Daoy (cell line): ENCODE measurements at places on chromosomes 3 and 15. TPM values are rescaled to one million over a fixed set of nuclear protein-coding genes. Genes with fewer than 3 reads are reported as not detected.

RTP3 gene
- not detected in 2 replicates for total RNA-seq

DUSP7 gene
- total RNA-seq, result 14.2 TPM in 2 replicates

DNA sequence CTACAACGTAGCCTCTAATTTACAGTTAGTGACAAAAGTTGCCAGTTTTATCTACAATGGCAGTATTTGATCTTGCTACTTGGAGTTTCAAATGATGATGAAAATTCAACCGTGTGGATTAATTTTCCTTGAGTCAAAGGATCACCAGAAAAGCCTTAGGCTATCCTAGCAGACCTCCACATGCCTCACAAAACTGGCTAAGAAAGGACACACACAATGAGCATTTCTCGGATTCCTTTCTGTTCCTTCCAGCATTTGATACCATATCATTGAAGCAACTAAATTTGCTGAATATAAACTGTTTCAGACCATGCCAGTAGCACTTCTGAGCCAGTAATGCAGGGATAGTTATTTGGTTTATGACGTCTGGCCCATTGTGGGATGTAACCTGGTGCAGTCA lies 587.4 kb upstream of the MDFIC2 start:
- no peak for DNase-seq

STRA6 gene
- 28.3 and 30.8 TPM in 2 replicates for total RNA-seq

- no peak for DNase-seq
Observed at GRCh38 chr15:90606641-90607040, 76.9 kb downstream of the CRTC3 start.

- DNase-seq, result no peak
Observed at GRCh38 chr3:129271674-129272073, 7.0 kb upstream of the HMCES start.

DNA sequence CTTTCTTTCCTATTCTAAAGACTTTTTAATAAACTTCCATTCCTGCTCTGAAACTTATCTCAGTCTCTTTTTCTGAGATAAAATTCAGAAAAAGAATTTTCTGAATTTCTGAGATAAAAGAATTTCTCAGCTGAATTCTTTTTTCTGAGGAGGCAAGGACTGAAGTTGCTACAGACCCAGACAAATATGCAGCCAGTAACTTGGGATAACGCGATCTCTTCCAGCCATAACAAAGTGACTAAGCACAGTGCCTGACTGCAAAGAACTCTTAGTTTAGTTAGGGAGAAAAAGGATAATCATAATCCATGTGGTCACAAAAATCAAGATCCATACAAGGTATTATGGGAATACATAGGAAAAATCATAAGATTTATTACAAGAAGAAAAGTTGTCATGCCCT lies 222.0 kb upstream of the GAP43 start:
- DNase-seq, result peak; percentile 81

DNA sequence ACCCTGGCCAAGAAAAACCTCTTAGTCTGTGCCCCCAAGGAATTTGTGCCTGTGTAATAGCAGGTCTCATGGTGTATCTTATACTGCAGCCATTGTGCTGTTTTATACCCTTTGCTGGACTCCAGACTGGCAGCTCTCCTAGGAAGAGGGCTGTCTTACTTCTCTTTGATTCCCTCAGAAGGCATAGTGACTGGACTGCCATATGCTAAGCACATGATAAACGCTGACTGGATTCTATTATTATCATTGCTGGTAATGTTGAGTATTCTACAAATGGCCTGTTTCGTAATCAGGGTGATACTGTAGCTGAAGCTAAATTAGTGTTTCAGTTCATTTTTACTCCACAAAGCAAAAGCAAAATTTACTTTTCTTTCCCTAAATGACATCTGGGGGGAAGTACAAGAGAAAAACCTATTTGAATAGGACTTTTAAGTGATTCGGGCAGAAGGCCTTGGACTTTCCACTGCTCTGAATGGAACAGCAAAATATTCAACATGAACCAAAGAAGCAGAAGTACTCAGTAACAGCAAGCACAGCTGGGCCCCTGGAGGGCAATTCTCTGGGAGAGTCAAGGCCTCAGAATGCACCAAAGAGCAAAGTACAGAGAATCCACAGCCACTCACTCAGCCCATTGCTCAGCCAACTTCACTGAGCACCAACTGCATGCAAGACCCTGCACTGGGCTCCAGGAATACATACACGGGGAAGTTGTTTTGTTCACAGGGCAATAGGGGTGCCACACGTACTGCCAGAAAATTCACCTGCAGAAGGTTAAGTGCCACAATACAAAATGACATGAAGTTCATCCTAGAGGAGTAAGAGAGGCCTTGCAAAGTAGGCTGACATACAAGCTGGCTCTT lies 7.9 kb upstream of the BCL2A1 start:
- DNase-seq, result no peak

TNFAIP8L3 gene
- total RNA-seq, result 0.97 and 1.0 TPM in 2 replicates
